ENCODE measurements at places on chromosomes 3 and 15.

DNA sequence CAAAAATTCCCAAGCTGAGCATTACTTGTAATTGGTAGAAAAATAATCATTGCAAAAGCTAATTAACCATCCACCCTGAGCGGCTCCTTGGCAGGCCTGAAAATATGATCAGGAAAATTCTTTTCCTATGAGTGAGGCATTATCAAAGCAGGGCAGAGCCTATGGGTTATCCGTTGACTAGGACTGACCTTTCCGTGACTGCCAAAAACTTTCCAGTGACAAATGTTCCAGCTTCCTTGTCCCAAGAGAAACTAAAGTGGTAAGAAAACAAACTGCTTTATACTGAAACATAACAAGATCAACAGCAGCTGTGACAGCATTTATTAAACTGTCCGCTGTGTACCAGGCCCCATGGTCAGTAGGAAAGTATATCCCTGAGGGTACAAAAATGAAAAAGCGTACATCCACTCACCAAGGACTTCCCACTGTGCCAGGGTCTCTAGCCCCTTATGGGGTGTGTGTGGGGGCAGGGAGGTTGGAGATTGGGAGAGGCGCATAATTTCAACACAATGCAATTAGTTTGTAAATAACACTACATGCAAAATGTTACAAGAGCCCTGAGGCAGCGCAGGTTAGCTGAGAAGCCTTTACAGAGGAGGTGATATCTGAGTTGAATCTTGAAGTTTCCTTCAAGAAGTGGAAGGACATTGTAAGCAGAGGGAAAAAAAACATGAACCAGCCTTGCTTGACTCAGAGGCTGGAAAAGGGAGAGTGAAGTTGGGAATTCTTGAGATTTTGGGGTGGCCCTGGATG, 8.5 kb downstream of the LIPC start:
- DNase-seq, result no peak

- DNase-seq, result no peak
These were observed 83.0 kb downstream of the OTOL1 start for GRCh38 chr3:161579395-161580126.

- no peak for DNase-seq
These were observed 43.9 kb downstream of the PTPN23 start for GRCh38 chr3:47424434-47425382.

DNA sequence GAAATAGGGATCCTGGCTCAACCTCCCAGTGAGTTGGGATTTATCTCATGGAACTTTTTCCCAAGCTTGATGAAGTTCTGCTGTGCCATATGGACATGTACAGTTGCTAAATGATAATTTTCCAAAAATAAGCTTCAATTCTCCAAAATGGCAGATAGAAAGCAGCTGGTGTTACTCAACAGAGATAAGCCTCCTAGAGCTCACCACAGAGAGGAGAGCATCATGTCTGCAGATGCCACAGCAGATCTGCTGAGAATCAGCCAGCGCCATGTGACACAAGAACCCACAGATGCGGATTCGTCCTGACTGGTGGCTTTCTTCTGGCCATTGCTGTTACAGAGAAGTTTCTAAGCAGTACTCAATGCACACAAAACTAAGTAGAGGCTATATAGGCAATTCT, 50.6 kb downstream of the AGTR1 start:
- DNase-seq, result no peak

GRCh38 chr15:84973492-84974460, 7.9 kb upstream of the PDE8A start:
- no peak for DNase-seq

DNA sequence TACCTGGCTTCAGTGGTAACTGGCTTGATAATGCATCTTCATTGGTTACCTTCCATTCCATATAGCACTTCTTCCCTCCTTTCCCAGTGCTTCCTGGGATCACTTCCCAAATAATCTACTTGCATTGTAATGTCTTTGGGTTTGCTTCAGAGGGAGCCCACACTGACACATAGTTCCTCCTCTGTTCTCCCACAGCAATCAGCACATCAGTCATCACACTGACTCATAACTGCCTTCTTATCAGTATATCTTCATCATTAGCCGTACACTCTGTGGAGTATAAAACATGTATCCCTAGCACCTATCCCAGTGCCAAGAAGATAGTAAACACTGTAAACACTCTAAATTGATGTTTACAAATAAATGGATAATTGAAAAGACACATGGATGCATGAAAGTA, 91.4 kb upstream of the SCN10A start:
- DNase-seq, result no peak

GRCh38 chr15:81966631-81967030, 79.2 kb downstream of the MEX3B start:
- no peak for DNase-seq

DNA sequence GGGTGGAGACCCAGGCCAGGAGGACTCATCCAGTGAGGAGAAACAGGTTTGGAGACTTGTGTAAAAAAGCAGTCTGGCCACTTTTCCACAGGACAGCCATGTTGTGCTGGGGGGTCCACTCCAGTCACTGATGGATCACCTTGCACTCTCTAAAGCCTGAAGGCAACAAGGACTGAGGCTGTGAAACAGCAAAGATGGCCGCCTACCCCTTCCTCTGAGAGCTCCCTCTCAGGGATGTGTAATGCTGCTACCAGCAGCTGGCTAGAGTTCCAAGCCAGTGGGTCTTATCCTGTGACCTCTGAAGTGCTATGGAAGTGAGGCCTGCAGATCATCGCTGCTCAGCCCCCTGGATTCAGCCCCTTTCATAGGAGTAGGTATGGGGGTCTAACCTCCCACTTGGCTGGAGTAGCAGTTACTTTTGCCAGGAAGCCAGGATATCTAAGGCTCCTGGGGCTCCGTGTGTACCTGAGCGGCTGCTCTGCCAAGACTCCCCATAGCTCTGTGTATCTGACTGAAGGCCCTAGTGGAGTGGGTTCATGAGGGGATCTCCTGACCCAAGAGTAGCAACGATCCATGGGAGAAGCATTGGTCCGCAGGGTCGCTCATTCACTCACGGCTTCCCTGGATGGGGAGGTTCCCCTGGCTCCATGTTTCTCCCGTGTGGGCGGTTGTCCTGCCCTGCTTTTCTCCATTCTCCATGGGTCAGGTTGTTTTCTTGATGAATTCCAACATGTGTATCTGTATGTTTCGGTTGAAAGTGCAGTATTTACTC, 69.9 kb upstream of the TNFSF10 start:
- no peak for DNase-seq

All from CD4-positive, alpha-beta T cell treated with Interleukin-4 for 1 hour (primary cell).